WERI-Rb-1 (cell line): ENCODE measurements at places on chromosomes 16 and 17.
A peak's percentile ranks its signal among the peaks of the same experiment; 100 is the strongest.

DNA sequence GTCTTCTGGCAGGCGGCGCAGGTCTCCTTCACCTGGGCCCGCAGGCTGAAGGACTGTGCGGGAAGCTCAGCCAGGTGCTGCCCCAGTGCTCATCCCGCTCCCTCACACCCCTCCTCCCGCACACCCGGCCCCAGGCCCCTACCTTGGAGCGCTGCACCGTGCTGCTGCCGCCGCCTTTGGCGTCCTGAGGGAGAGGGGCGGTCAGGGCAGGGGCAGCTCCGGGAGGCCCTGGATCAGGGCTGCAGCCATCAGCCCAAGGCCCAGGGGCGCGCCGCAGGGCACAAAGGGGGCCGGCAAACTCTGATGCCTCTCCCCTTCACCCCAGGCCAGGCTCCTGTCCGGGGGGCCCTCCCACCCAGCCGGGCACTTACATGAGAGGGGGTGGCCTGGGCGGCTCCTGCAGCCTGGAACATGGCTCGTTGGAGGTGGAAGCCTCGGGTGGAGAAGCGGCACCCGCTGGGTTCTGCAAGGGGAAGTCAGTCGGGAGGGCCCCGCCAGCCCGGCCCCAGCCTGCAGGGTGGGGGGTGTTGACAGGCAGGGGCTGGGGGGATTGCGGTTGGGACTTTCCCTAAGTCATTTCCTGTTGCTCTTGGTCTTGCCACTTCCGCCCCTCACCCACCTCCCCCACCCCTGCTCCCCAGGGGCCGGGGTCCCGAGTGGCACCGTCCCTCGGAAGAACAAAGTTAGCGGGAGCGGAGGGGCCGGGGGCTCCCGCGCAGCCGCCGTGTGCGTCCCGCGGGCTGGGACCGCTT is 863 bp downstream of the LIMD2 start:
- DNase-seq = no peak

DNA sequence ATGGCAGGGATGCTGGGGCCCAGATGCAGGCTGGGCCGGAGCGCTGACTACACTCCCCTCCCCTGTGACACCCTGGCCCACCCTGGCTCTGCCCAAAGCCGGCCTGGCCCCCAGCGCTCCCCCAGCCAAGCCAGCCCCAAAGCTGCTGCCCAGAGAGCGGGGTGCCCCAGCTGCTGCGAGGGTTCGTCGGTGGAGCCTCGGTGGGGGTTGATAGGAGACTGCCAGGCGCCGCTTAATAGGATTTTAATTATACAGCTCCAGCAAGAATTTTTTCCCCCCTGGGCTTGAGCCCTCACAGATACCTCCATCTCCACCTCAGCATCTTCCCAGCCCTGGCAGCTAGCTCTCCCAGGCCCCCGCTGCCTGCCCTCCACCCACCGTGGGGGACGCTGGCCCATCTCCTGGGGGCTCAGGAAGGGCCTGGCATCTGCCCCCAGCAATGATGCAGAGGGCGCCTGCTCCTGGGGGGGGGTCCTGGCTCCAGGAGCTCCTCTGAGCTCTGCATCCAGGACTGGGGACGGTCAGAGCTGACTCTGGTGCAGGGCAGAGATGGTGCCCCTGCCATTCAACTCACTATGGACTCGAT is 36.8 kb upstream of the DLX4 start:
- peak; percentile 77 for DNase-seq

DNA sequence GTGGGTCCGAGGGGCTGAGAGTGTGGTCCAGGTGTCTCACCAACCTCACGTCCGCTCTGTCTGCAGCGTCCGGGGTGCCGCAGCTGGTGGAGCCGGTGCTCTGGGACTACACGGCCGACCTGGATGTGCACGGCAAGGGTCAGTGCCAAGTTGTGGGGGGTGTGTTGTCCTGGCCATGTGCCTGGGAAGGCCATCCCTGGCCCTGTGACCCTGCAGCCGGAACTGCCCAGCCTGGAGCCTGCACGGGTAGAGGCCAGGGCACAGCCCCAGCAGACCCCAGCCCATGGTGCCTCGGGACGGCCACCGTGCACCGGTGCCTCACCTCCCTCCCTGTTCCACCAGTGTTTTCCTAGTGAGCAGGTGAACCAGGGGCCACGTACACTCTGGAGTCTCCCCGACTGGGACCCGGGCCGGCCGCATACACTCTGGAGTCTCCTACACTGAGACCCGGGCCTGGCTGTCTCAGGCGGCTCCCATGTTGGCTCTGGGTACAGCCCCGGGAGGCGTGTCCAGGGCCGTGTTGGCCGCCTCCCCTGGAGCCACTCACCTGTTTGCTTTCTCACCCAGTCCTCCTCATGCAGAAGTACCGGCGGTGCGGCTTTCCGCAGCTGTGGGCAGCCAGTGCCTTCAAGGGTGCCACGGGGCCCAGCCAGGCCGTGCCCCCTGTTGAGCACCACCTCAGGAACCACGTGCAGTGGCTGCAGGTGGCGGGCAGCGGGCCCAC is 13.8 kb downstream of the CYBC1 start:
- no peak for DNase-seq

DNA sequence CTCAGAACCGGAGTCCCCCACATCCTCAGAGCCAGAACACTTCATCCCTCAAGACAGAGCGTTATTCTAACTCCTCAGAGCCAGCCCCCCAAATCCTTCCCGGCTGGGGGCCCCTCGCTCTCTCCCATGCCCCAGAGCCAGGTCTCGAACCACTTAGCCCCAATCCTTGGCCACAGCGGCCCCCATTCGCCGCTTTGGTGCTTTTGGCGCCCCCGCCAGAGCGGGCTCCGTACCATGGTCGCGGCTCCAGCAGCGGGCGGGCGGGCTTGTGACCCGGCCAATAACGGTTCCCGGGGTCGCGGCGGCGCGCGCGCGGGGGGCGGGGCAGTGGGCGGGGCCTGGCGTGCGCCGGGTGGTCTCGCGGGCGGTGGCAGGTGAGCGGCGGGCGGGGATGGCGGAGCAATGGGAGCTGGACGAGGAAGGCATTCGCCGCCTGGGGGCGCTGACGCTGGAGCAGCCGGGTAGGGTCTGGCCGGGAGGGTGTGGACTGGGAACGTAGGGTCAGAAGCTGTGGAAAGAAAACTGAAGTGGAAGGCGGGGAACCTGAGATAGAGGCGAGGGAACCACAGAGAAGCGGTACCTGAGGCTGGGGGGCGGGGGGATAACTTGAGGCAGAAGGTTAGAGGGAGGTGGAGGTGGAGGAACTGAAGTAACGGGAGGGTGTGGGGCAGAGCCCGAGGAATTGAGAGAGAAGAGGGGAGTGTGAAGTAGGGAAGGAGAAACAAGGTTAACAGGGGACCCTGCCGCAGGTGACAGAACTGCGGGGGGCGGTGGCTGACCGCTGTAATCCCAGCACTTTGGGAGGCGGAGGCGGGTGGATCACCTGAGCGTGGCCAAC is at the start of the genes KCTD19 and LRRC36:
Gene KCTD19 (minus strand): TSS at position 270 of the 838 bp plus-strand sequence. CDS start 34 bp downstream, at position 236.
Gene LRRC36 (plus strand): TSS at position 344 of the 838 bp plus-strand sequence. CDS start 48 bp downstream, at position 392.
- DNase-seq = peak; percentile 82

DNA sequence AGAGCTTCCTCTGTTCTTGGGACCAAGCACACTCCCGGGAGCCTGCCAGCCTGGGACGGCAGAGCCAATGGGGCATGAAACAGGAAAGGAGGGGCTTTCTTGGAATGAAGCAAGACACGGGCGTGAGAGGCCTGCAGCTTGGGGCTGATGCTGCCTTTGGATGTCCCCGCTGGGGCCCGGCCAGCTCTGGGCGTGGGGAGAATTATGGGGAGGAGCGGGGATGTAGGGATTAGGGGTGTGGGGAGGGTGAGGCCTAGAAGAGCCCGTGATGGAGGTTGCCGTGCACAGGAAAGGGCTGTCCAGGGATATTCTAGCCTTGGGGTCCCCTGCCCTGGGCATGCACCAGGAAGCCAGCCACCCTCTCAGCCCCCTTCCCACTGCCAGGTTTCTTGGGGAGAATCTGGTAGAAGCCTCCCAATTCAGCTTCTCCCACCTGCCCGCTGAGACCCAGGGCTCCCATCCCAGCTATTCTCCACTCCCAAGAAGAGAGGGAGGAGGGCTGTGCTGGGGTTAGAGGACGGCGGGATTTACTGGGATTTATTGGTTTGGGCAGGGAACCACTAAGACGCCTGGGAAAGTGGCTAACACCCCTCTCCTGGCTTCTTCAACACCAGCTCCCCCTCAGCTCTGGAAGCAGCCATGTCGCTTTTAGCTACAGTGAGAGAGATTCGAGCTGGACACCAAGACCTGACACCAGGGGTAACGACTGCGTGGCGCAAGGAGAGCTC is 20.0 kb upstream of the NXPH3 start:
- no peak for DNase-seq
